Stimulated activated memory B cell treated with anti-CD40 and anti-IgM and Interleukin-4, amounts not matched to agents 10 μg/mL and 1 μg/mL and 100 μg/mL, for 72 hours (primary cell): ENCODE measurements at places on chromosomes 3 and 15.

DNA sequence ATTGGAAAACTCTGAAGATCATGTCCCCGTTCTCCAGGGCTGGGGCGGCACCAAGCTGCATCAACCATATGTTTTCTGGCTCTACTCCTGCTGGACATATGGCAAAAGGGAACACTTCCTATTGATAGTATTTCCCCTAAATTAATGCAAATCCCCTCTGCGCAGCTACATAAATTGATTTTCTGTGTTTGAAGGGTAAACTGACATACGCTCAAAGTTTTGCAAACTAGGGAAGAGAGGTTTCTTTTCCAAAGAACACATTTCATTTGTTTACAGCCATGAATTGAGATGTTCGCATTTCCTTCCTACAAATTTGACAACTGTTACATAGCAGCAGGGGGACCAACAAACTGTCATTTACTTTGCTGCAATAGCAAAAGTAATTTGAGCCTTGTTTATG lies 35.9 kb downstream of the CTXND1 start:
- ATAC-seq, result no peak

GRCh38 chr3:122076491-122077292 lies 21.5 kb downstream of the CD86 start:
- peak; percentile 61 for ATAC-seq

- no peak for ATAC-seq
These were observed 293.8 kb downstream of the PTPRG start for GRCh38 chr3:61855211-61855610.

GRCh38 chr15:58432401-58432800 lies 610 bp downstream of the LIPC start:
- no peak for ATAC-seq

GRCh38 chr3:146705225-146705624 lies 100.1 kb upstream of the PLSCR5 start:
- ATAC-seq, result no peak

DNA sequence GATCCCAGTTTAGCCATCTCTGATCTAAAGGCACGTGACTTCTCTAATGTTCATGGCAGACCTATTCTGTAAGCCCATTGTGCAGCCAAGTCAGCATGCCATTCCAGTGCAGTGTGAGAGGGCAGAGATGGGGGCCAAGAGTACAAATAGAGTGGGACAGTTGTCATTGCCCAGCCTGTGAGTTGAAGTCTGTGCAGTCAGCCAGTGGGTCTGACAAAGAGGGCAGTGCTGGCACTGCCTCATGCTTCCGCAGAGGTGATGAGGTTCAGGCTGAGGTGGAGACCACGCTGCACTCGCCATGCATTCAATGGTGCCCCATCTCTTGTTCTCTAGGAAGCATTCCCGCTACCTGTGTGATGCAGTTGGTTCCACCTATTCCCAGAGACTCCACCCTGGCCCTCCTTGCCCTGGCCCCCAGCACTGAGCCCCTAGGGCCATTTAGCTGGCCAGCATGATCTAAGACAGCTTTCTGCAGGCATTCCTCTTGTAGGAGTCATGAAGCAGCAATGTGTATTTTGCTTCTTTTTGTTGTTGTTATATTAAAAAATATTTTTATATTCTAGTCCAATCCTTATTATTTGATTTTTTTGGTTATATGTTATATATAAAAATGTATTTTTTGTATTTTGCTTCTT lies 3.7 kb downstream of the MRAS start:
- no peak for ATAC-seq

DNA sequence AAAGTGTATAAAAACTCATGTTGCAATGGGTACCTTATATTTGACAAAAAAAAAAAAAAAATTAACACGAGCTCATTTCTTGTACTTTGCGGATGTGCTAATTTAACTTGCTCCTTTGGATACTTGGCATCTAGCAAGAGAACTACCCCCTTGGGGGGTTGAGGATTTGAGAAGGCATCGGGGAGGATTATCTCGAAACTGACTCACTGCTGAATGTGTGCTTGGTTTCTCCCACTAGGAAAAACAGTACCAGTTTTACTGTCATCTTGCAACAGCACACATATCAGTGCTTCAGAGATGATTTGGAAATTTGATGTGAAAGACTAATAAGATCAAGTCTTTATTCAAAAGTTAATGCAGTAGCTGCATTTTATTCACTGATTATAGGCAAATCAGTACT lies 891 bp downstream of the EXOG start:
- ATAC-seq, result no peak

- no peak for ATAC-seq
These were observed 48.4 kb downstream of the HES1 start for GRCh38 chr3:194184265-194184751.

GRCh38 chr15:80530737-80531365 lies 126.7 kb downstream of the ARNT2 start:
- ATAC-seq, result no peak

DNA sequence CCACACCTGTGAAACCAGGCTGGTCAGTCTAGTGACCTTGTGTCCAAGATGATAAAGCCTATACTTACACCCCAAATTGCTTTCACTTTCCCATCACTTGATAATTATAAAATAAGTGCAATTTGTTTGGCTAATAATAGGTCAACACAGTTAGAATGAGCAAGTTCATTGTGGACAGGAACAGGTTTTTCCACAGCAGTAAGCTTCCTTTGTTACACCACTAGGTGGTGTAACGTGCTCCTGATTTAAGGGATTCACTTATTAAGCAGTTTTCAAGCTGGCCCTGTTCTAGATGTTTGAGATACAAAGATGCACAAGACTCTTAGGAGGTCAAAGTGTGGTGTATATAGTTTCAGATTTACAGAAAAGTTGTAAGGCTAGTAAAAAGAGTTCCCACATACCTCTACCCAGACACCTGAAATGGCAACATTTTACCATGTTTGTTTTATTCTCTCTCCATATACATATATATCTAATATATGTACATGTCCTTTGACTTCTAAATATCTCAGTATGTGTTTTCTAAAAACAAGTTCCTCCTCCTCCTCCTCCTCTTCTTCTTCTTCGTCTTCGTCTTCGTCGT lies 6.8 kb upstream of the MFSD1 start:
- no peak for ATAC-seq

DNA sequence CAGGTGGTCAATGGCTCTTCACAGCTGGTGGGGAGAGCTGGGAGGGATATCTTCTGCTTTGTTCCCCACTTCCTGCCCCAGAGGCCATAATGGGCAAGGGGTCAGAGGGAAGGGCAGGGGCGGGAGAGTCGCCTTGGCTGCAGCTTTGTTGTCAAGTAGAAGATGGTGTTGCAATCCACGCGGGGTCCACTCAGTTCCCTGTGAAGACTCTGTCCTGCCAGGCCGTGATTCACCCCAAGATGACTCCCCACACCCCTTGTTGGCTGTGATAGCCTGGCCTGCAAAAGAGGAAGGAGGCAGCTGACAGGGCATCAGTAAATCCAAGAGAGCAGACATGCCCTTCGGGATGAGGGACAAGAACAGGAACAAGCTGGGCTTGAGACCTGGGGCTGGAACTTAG lies 6.9 kb downstream of the GALNT15 start:
- ATAC-seq, result no peak

DNA sequence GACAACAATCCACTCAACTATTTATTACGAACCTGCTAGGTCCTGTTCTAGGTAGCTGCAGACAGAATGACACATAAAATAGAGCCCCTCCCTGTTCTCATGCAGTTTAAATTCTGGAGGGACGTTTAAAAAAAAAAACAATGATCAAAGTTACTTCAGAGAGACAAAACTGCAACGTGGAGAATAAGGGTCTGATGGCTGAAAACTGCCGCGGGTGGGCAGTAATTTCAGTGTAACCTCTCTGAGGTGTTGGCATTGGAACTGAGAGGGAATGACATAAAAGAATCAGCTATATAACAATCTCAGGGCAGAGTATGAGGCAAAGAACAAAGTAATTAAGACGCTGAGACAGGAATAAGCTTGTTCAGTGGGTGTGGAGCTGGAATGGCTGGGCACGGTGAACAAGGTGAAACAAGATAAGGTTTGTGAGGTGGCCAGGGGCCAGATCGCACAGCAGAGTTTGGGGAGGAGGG lies 19.5 kb downstream of the TBL1XR1 start:
- ATAC-seq, result no peak

DNA sequence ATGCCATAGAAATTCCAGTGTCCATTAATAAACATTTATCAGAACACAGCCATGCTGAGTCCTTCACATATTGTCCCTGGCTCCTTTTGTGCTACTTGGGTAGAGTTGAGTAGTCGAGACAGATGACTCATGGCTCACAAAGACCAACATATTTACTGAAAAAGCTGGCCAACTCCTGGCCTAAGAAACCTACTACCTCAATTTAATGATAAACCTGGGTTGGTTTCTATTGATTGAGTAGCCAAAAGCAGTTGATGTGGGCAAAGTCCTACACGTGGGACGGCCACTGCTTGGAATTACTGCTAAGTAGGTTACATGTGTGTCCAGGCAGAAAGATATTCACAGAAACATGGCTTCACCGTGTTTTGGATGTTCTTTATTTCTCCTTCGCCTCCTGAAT lies 402.2 kb downstream of the NR2F2 start:
- ATAC-seq, result no peak

- ATAC-seq, result no peak
These were observed 45.5 kb downstream of the ANP32A start for GRCh38 chr15:68775236-68775577.

GRCh38 chr3:123287051-123287961 lies 85.6 kb downstream of the SEC22A start:
- ATAC-seq, result no peak

GRCh38 chr3:23183731-23184130 lies 19.4 kb upstream of the UBE2E2 start:
- ATAC-seq, result no peak

- no peak for ATAC-seq
These were observed 18.7 kb upstream of the P2RY12 start for GRCh38 chr3:151403246-151403645.

DNA sequence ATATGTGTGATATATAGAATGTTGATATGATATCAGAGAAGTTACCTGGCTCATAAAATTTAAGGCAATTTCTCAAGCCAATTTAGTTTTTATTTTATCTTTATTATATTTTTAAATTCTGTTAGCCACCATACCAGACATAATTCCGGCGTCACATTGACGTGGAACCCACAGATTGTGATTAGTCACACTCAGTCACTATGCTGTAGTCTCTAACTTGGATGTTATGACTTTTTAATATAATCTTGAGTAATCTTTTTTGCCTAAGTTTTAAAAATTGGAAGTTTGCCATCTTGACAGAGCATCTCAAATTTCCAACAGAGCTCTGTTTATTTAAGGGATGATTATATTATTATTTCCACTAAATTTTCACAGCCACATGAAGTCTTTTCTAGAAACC lies 9.7 kb upstream of the DCLK3 start:
- ATAC-seq, result no peak

- peak; percentile 25 for ATAC-seq
These were observed 611 bp downstream of the PIAS1 start for GRCh38 chr15:68054628-68055223.

GRCh38 chr15:63843901-63844317 lies 10.2 kb upstream of the HERC1 start:
- ATAC-seq, result no peak

GRCh38 chr3:100002599-100003350 lies 111.5 kb downstream of the FILIP1L start:
- no peak for ATAC-seq

GRCh38 chr3:182829761-182830405 lies 36.6 kb downstream of the ATP11B start:
- no peak for ATAC-seq

GRCh38 chr3:57980416-57980815 lies 27.8 kb upstream of the FLNB start:
- no peak for ATAC-seq

DNA sequence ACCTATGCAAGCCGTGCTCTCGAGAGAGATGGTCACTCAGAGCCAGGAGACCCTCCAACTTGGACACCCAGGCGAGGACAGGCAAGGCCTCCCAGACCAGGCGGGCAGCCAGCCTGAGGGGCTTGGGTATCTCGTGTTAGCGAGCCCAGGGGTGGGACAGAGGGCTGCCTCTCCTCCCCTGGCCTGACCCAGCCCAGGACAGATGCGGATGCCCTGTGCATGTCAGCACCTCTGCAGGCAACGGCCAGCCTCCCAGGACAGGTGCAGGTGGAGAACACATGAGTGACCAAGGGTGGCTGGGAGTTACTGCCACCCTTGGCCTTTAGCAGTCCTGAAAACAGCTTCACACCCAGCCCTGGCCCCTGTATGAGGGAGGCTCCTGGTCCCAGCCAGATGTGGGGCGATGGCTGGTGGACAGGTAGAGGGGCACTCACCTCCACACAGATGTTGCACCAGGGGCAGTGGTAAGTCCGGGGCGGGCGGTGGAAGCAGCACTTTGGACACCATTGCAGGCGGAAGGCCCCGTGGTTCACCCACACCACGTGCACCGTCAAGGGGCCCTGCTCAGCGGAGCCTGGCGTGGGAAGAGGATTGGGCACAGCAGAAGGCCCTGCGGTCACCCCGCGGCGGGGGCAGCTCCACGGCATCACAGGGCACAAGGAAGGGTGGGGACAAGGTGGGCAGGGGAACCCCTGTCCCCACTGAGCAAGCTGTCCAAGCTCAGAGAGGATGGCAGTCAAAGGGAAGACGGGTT lies 2.1 kb downstream of the ZDHHC19 start:
- ATAC-seq, result peak; percentile 45

GRCh38 chr3:171700157-171700556 lies 110.1 kb downstream of the PLD1 start:
- no peak for ATAC-seq

DNA sequence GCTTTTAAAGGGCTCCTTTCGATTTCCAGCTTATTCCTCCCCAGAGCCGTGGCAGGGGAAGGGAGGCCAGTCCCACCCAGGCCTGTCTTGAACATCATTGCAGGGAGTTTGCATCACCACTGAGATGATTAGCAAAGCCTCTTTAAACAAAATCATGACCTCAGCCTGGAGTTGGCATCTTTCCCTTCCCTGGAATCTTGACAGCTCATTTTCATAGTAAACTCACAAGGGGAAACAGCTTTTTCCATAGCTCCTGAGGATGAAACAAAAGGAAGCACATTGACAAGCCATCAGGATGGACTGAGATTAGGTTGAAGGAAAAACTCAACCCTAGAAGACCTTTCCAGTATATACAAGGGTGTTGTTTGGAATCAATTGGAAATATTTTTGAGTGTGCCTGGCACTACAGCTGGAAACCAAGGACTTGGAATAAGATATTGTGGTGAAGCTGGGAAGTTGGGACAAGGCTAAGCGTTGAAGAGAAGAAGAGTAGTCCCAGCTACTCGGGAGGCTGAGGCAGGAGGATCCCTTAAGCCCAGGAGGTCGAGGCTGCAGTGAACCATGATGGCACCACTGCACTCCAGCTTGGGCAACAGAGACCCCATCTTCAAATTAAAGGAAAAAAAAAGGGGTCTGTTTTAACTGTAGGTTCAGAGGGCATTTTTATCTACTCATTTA lies 3.1 kb upstream of the LARP6 start:
- no peak for ATAC-seq
